ENCODE measurements at places on chromosomes 1 and 21.

- DNase-seq = no peak
Observed at GRCh38 chr1:235758931-235759330, 107.8 kb downstream of the LYST start.

GRCh38 chr1:61531716-61532115 lies 193.2 kb downstream of the TM2D1 start:
- DNase-seq = no peak

DNA sequence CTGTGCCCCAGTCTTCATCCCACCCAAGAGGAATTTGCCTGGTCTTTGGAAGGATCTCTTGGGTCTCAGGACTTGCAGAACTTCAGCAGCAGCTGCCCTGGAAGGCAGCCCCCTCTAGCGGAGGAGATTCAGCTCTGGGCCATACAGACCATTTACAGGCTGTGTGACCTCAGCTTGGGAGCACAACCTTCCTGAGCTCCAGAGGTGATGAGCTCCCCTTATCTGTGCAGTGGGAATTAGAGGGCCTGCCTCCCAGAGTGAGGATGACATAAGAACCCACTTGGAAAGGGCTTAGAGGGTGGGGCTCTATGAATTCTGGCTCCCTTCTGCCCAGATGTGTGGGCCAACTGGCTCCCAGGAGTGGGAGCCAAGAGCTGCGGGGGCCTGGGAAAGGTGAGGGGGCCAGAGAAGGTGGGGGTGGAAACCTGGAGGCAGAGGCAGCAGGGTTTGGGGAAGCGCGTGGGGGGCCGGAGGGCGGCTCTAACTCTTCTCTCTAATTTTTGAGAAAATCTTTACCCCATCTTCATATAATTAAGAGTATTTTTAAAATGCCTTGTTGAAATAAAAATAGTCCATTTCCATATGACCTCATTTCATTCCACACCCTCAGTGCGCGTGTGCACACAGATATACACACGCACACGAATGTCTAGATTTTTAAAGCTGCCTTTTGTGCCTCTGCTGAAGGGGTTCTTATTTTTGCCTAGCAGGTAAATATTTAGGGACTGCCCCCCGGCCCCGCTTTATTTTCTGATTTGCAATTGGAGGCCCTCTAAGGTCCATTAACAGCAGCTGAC lies 21.5 kb downstream of the EPHB2 start:
- no peak for DNase-seq

DNA sequence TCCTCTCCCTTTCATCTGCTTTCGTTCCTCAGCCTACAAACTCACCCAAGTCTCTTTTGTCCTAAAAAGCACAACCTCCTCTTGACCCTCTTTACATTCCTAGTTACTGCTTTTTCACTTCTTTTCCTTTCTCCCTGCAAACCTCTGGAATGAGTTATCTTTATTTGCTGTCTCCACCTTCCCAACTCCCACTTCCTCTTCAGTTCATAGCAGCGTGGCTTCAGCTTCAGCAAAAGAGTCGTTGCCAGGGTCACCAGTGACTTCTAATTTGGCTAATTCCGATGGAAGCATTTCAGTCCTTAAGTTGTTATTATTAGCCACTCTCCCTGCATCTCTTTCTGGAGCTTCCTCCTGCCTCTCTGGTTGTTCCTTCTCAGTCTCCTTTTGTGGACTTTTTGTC lies 6.2 kb upstream of the TMEM54 start:
- DNase-seq = no peak

- DNase-seq = no peak
Observed at GRCh38 chr1:1874901-1875300, 16.0 kb downstream of the GNB1 start.

DNA sequence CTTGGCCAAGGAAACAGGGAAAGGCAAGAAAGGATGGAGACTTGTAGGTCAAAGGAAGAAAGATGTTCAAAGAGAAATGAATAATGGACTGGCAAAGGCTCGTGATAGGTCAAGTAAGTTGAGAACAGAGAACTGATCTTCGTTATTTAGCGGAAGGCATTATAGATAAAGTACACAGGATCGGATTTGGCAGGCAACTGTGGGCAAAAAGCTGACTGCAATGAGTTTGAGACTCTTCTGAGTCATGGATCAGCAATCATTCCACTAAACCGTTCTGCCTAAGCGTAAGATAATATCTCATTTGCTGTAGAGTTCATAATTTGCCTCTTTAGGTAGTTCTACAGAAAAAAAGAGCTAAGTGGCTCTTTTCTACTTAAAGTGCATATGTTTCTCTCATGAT lies 34.1 kb downstream of the KRTAP21-3 start:
- DNase-seq = no peak

GRCh38 chr1:13583595-13583965 lies at the start of gene PDPN:
Gene PDPN (plus strand): TSS chr1:13583832. CDS start chr1:13584034, 202 bp downstream.
- no peak for DNase-seq

DNA sequence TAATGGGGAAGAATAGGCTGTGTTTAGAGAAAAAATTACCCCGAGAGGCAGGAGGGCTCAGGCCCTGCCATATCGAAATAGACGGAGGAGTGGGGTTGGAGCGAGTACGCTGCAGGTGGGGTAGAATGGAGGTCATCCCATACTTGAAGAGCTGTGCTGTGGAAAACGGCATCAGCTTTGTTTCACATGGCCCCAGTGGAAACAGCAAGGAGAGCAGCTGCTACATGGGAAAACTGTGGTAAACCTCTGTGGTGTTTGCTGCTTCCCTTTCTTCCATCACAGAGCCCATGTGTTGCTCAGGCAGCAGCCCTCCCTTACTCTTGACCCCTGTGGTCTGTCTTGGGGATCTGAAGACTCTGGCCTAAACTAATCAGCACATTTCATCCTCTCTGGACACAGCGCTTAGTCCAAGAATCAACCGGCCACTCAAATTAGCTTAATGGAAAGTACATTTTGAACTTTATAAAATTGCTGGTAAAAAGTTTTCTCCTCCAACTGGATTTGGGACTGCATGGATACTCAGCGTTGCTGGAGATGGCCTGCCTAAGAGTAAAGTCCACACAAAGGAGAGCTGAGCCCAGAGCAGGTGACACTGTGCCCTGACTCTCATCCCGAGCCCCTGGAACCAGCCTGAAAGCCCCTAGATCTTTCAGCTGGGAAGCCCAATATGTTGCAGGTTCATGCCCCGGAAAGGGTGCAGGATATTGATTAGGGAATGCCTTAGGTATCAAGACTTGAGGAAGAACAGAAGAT lies 127.1 kb upstream of the GADD45A start:
- DNase-seq = no peak

GRCh38 chr21:26394341-26394740 lies 178.7 kb downstream of the CYYR1 start:
- no peak for DNase-seq
